NB4 (cell line): ENCODE measurements at places on chromosomes 1 and 21.

- no peak for DNase-seq
Measured at GRCh38 chr1:220484135-220484534, 43.8 kb upstream of the MARK1 start.

DNA sequence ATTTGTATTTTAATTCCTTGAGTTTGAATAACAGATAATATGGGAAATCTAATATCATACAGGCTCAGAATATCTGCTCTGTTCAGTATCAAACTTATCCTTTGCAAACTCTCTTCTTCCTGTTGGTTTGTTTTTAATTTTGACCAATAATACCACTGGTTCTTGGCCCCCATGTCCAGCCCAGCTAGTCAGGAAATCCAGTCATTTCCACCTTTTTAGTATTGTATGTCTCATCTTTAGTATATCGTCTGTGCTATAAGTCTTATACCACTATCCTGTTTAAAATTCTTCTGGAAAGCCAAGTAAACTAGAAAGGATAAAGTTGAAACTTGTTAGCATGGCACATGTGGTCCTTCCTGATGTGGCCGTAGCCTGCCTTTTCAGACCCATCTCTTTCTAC, 10.7 kb downstream of the SCCPDH start:
- DNase-seq = no peak

DNA sequence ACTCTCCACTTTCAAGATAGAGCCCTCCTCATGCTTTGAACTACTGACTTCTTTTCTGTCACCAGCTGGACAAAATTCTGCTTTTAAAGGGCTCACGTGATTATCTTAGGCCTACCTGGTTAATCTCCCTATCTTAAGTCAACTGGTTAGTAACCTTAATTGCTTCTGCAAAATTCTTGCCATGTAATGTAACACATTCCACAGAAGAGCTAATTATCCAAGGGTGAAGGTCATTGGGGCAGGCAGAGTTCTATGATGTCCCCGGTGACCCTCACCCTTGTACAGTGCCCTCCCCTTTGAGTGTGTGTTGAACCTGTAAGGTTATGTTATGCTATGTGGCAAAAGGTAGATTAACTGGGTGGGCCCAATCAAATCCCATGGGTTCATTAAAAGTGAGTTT, 25.2 kb upstream of the FOXE3 start:
- DNase-seq = no peak

GRCh38 chr1:203799971-203800370, 4.5 kb downstream of the ZBED6 start:
- no peak for DNase-seq
